ENCODE measurements at places on chromosomes 13 and 19.

DNA sequence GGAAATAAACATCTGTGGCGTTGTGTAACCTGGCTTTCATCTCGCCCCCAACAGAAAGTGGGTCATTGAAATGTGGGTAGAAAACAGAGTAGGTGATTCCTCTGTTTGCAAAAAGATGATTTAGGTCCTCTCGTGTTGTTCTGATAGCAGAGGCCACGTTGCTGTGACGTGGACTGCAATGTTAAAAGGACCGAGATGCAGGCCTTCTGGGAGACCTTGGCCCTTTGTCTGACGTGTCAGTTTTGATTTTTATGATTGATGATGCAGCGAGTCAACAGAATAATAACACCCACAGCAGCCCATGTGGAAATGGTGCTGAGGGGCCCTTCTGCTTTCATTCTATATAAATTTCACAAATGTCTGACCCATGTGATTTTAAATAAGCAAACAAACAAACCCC lies 68.9 kb downstream of the FGF9 start:
- no peak for DNase-seq

DNA sequence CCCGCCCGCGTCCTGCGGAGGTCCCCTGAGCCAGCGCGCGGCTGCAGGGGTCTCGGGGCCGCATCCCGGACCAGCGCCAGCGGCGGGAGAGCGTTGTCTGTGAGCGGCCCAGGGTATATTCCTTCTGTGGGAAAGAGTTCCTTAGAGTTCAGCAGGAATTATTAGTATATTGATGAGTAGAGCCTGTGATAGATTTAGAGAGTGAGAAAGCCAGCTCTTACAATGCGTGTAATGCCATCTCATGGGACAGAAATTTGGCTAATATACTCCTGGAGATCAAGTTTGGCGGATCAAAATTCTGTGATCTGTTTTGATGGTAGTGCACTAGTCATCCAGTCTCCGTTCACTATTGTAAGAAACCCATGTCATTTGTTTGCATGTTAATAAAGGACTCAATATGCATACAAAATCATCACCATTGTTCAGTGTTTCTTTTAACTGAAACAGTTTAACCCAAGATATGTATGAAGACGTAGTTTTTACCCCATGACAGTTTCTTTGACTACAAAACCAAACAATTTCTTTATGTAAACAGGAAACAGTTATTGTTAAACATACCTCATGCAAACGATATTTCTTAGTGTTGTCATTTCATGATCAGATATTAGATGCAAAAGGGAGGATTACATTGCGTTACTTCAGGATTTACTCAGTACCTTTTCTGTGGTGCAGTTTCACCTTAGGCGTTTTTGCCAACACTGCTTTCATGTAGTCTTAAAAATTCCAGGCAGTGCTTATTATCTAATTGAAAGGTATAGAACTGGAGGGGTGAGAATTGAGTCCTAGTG lies 9.9 kb downstream of the TNFRSF19 start:
- DNase-seq: no peak

- DNase-seq: no peak
Measured at GRCh38 chr19:1407528-1408299, at the start of gene DAZAP1. Gene DAZAP1, plus strand, starts transcription at chr19:1407586. Its CDS starts 188 bp downstream, at chr19:1407774.

- DNase-seq: no peak
Measured at GRCh38 chr13:31038834-31039552, 106.5 kb downstream of the TEX26 start.

DNA sequence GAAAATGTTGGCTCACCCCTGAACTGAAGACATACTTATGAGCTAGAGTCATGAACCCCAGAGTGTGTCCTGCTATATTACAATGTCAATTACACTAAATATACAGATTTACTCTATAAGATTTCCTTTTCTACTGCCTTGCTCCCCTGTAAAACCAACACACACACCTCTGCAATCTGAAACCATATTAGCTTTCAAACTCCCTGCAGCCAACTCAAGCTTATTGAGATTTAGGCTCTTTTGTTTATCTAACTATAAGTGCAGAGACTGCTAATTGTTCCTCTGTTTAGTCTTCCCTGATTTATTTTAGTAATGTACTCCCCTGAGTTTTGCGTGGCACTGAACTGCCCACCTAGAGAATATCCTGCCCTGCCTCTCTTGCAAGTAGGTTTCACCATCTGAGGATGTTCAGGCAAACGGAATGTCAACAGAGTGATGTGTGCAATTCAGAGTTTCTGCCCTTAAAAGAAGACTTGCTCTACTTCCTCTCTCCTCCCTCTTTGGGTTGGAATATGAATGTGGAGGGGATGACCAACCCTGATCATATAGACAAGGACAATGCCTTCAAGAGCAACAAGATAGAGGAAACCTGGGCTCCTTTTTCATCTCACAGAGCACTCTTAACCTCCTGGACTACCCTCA lies 22.3 kb downstream of the FAM216B start:
- DNase-seq: no peak

- no peak for DNase-seq
Measured at GRCh38 chr19:43430142-43430710, 15.5 kb downstream of the TEX101 start.

DNA sequence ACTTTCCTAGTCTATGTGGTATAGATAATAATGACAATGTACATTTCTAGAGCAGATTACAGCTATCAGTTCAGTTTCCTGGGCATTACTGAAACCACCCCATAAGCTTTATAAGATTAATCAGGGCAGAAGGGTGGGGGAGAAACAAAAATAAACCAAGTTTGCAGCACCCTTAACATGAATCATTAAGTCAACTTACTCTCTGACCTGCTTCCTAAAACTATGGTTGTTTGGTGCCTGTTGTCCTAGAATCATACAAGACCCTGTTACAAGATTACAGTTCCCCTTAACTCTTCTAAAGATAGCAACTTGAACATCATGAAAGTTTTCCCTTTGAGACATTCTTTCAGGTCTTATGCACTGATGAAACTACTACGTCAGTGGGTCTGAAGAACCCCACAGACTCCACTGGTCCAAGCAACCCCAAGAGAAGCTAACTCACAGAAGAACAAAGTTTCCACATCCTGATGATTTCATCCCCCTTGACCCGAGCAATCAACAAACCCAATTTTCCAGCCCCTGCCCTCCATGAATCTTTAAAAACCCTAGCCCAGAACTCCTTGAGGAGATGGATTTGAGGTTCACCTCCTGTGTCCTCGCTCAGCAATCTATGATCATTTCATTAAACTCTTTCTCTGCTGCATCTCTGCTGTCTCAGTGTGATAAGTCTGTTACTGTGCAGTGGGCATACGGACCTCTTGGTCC lies 336.5 kb downstream of the FOXO1 start:
- DNase-seq: no peak

GRCh38 chr13:95858286-95859075 lies 181.5 kb downstream of the DNAJC3 start:
- no peak for DNase-seq

- no peak for DNase-seq
Measured at GRCh38 chr13:53058065-53058679, 29.6 kb downstream of the OLFM4 start.

DNA sequence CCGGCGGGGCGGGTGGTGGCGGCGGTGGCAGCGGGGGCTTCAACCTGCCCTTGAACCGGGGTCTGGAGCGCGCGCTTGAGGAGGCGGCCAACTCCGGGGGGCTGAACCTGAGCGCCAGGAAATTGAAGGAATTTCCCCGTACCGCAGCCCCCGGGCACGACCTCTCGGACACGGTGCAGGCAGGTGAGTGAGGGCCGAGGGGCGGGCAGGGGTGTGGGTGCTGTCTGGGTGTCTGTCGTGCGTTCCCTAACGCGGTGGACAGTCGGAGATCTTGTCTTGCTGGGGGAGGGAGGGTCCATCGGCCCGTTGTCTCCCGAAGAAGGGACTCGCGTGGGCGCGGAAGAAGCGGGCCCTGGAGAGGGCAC lies 533 bp downstream of the LRCH1 start:
- no peak for DNase-seq

DNA sequence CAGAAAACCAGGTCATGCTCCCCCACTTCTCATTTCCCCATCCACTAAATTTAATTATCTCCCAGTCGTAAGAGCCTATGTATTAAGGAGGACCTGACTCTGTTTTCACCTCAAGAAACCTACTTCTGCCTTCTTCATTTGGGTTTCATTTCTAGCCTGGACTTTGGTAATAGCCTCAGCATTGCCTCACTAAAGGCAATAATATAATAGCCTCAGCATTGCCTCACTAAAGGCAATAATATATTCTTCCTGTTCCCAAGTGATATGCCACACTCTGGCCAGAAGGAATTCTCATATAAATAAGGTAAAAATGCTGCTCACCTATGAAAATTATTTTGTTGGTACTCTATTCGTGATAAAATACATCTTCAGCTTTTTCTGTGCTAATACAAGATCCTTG lies 993.9 kb downstream of the EFNB2 start:
- no peak for DNase-seq

DNA sequence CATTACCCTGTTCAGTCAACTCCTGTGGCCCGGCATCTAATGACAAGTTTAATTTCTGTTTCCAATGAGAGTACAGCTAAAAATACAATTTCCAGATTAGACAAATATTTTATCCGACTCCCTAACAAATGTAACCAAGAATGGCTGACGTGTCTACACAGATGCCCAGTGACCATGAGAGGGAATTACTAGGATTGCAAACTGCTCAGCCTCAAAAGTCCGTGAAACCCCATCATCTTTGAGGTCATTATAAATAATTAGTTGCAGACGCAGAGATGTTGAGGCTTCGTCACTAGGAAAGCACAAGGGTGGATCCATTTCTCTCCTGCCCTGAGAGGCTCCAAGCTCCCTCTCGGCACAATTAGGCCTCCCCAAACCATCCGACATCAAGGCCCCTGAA lies 104.1 kb upstream of the ZNF507 start:
- no peak for DNase-seq

GRCh38 chr19:36547001-36547732 lies 19.1 kb upstream of the ZNF260 start:
- no peak for DNase-seq

DNA sequence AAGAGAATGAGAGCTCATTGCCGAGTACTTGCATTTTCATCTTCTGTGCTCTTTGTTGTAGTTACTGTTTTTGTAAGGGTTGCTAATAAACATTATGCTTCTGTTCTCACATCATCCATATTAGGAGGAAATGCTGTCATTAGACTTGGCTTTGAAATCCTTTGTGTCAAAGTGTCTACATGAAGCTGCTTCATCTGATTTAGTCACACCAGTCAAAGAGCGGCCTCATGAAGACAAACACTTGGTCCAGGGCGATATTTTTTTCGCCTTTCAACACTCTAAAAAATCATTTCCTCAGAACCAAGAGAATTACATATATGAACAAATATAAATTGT lies 105.0 kb downstream of the SPRY2 start:
- no peak for DNase-seq
